ENCODE measurements at places on chromosomes 1 and 21. TPM values are rescaled to one million over a fixed set of nuclear protein-coding genes. Genes with fewer than 3 reads are reported as not detected.

The ALX3 gene
- total RNA-seq, result not detected

The C1orf94 gene
- total RNA-seq, result not detected

The PHLDA3 gene
- total RNA-seq, result 163 TPM

The TMEM82 gene
- total RNA-seq, result not detected

The CFAP74 gene
- not detected for total RNA-seq

The CPLANE2 gene
- total RNA-seq, result 3.6 TPM

The ATAD3C gene
- total RNA-seq, result not detected

The BRDT gene
- total RNA-seq, result not detected

The EDN2 gene
- total RNA-seq, result 3.3 TPM

The SWT1 gene
- 1.6 TPM for total RNA-seq

The CCDC185 gene
- total RNA-seq, result 0.13 TPM

The LRRIQ3 gene
- 0.82 TPM for total RNA-seq

The DPH2 gene
- 44.1 TPM for total RNA-seq

The GPN2 gene
- total RNA-seq, result 27.9 TPM

The CYP4X1 gene
- total RNA-seq, result not detected

The FCGR3A gene
- total RNA-seq, result not detected

The RNU1-3 gene
- total RNA-seq, result not detected

The LYPD8 gene
- not detected for total RNA-seq

The FAM20B gene
- total RNA-seq, result 19.3 TPM

The SPATA45 gene
- not detected for total RNA-seq

The SPRR3 gene
- 0.22 TPM for total RNA-seq

The GPR25 gene
- total RNA-seq, result not detected

The ATP6V1G3 gene
- not detected for total RNA-seq

The ZBED6 gene
- total RNA-seq, result 4.3 TPM

The OPTC gene
- total RNA-seq, result not detected

The SDC3 gene
- 10.3 TPM for total RNA-seq

The BSND gene
- total RNA-seq, result not detected

The NCMAP gene
- total RNA-seq, result 0.03 TPM

The SPRR2A gene
- total RNA-seq, result not detected

The PDPN gene
- not detected for total RNA-seq

The AIM2 gene
- total RNA-seq, result not detected

The SPATA46 gene
- total RNA-seq, result not detected

The SLAMF6 gene
- not detected for total RNA-seq

The KLHDC8A gene
- 0.79 TPM for total RNA-seq

The SUSD4 gene
- total RNA-seq, result 0.82 TPM

The SYNJ1 gene
- total RNA-seq, result 2.5 TPM

The ADCY10 gene
- 0.08 TPM for total RNA-seq

The CFAP141 gene
- total RNA-seq, result not detected

The LIN28A gene
- total RNA-seq, result not detected

The CDC20 gene
- total RNA-seq, result 187 TPM

The NKAIN1 gene
- total RNA-seq, result 0.98 TPM

The ANKRD35 gene
- not detected for total RNA-seq

The ANGPTL3 gene
- not detected for total RNA-seq

The DPT gene
- total RNA-seq, result not detected

The ZNF695 gene
- 1.8 TPM for total RNA-seq

The LCE1A gene
- not detected for total RNA-seq
